CD8-positive, alpha-beta memory T cell (primary cell): ENCODE measurements at places on chromosomes 2 and 18. TPM values are rescaled to one million over a fixed set of nuclear protein-coding genes. Genes with fewer than 3 reads are reported as not detected.

The HTR2B gene
- total RNA-seq: not detected

The POTEJ gene
- not detected for total RNA-seq

The PJVK gene
- 1.9 TPM for total RNA-seq

The GCKR gene
- total RNA-seq: not detected

The QPCT gene
- total RNA-seq: 4.2 TPM

The NTSR2 gene
- total RNA-seq: not detected

The LAMA1 gene
- total RNA-seq: not detected

The SLC9A4 gene
- total RNA-seq: not detected

The MC4R gene
- total RNA-seq: not detected

The IL1R2 gene
- total RNA-seq: 0.85 TPM

The CIDEA gene
- not detected for total RNA-seq

The RTP5 gene
- 0.11 TPM for total RNA-seq

The NLRC4 gene
- 0.07 TPM for total RNA-seq

The ERCC3 gene
- total RNA-seq: 58.1 TPM

The TBR1 gene
- not detected for total RNA-seq

The DNMT3A gene
- total RNA-seq: 80.7 TPM

The IL36G gene
- total RNA-seq: not detected

The RBM43 gene
- total RNA-seq: 3.4 TPM

The TBC1D8 gene
- total RNA-seq: 0.89 TPM

The TGFA gene
- total RNA-seq: 0.35 TPM

The SLC30A3 gene
- 0.33 TPM for total RNA-seq

The SCN1A gene
- not detected for total RNA-seq

The RAB27B gene
- total RNA-seq: 0.22 TPM

The KLF11 gene
- total RNA-seq: 7.5 TPM

The TP53I3 gene
- total RNA-seq: 3.9 TPM

The GALNT5 gene
- total RNA-seq: not detected

The DNAH7 gene
- not detected for total RNA-seq
